ENCODE measurements at places on chromosomes 2 and 18. TPM values are rescaled to one million over a fixed set of nuclear protein-coding genes. Genes with fewer than 3 reads are reported as not detected.
A peak's percentile ranks its signal among the peaks of the same experiment; 100 is the strongest.

The GCG gene
- total RNA-seq: not detected

The SERPINB11 gene
- 0.37 TPM for total RNA-seq

DNA sequence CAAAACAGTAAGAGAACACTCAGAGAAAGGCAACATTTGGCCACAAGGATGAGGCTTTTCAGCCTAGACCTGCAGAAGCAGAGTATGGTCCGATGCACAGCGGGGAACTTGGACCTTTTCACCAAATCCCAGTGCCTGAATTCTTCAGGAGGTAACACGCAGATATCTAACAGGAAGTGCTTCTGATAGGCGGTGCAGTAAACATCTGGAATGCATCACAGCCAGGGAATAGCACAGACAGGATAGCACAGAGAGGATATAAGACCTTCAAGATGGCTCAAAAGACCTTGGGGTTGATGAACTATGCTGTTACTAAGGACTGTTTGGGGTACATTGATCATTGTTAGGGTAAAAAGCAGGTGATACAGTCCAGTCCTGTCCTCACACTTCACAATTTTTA, 1.7 kb downstream of the TMEM127 start:
- no peak for DNase-seq
- no peaks in the 10 kb centered on the region for H3K27me3 ChIP-seq
- H3K4me1 ChIP-seq: peaks cover 60% of the 10 kb centered on the region
- peaks cover 36% of the 10 kb centered on the region for H3K36me3 ChIP-seq
- peak overlapping the region; percentile 90 for H3K27ac ChIP-seq

DNA sequence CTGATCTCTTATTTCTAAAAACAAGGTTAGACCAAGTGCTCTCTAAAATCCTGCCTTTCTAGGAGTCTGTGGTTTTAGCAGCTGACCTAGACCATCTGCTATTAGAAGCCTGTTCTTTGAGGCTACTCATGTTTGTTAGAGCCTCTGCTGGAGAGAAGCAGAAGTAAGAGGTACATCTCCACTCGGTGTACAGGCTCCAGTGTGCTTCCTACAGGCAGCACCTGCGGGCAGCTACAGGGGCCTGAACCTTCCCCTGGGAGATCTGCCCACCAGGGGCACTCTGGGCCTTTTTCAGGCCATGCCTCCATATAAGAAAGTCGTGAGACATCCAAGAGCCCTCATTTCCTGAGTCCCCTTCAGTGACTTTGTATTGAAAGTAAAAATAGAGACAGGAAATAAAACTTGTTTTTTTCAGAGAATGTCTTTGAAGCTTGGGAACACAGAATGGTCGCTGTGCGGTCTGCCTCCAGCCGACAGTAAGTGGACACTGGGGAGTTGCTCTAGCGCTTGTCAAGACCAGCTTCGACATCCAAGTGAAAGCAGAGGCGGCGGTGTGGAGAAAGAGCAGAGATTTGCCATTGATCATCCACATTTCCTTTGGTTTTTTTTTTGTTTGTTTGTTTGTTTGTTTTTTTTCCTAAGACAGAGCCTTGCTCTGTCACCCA, 31.7 kb downstream of the ONECUT2 start:
- H3K36me3 ChIP-seq: no peaks in the 10 kb centered on the region
- DNase-seq: no peak
- no peak overlapping the region for H3K27ac ChIP-seq
- H3K4me1 ChIP-seq: peaks cover 14% of the 10 kb centered on the region
- no peak overlapping the region for H3K4me3 ChIP-seq
- no peaks in the 10 kb centered on the region for H3K27me3 ChIP-seq

DNA sequence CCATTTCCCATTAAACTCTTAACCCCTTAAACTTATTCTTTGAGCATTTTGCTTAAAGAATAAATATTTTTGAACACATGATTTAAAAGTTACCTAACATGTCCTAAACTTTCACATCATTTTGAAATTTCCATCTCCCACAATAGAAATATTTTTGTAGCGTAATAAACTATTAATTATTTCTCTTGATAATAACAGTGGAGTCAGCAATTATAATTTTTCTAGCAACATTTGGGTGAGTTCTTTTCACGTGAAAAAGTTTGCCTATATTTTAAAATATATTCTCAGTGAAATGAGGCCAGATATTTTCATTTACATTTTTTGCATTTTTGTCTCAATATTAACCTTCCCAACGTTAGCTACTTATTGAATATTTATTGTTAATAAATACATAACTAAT, 320.4 kb upstream of the CRIM1 start:
- H3K4me3 ChIP-seq: no peak overlapping the region
- no peaks in the 10 kb centered on the region for H3K4me1 ChIP-seq
- H3K36me3 ChIP-seq: no peaks in the 10 kb centered on the region

- H3K36me3 ChIP-seq: no peaks in the 10 kb centered on the region
- H3K4me3 ChIP-seq: no peak overlapping the region
- DNase-seq: no peak
- H3K4me1 ChIP-seq: no peaks in the 10 kb centered on the region
These were observed 33.2 kb upstream of the CWC22 start for GRCh38 chr2:180040146-180040925.

GRCh38 chr2:49403637-49404036, 249.3 kb upstream of the FSHR start:
- no peak for DNase-seq
- H3K27ac ChIP-seq: no peak overlapping the region
- no peaks in the 10 kb centered on the region for H3K4me1 ChIP-seq
- no peaks in the 10 kb centered on the region for H3K27me3 ChIP-seq
- no peak overlapping the region for H3K4me3 ChIP-seq
- no peaks in the 10 kb centered on the region for H3K36me3 ChIP-seq

DNA sequence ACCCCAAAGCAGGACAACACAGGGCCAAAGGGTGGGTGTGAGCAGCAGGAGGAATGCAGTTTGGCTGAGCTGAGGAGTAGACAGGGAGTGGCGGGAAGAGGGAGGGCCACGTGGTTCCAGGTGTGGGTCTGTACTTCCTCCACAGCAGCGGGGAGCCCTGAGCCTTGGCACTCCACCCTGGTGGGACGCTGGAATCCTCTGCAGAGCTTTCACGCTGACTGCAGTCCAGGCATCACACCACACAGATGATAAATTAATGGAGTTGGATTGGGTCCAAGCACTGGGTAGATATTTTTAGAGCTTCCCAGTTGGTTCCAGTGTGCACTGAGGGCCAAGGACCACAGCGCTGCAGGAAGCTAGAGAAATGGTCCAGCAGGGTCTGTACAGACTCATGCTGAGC, 67.0 kb upstream of the TMEM200C start:
- H3K36me3 ChIP-seq: no peaks in the 10 kb centered on the region
- H3K27me3 ChIP-seq: no peaks in the 10 kb centered on the region
- no peak for DNase-seq
- H3K4me3 ChIP-seq: no peak overlapping the region

- H3K27ac ChIP-seq: no peak overlapping the region
- H3K36me3 ChIP-seq: peaks cover 21% of the 10 kb centered on the region
- H3K4me3 ChIP-seq: no peak overlapping the region
- no peaks in the 10 kb centered on the region for H3K27me3 ChIP-seq
- no peaks in the 10 kb centered on the region for H3K4me1 ChIP-seq
These were observed 68.3 kb downstream of the TET3 start for GRCh38 chr2:74052732-74053710.

Data from stomach (tissue), 19 donors.